ENCODE measurements at places on chromosomes 3 and 15. TPM values are rescaled to one million over a fixed set of nuclear protein-coding genes. Genes with fewer than 3 reads are reported as not detected.

The ZMAT3 gene
- 18.1 TPM for total RNA-seq

The C3orf18 gene
- total RNA-seq: 8.7 TPM

The INTS14 gene
- 22.7 TPM for total RNA-seq

The CD80 gene
- total RNA-seq: 24.2 TPM

The DLL4 gene
- not detected for total RNA-seq

The CISH gene
- 23.4 TPM for total RNA-seq

The POTEB gene
- total RNA-seq: not detected

The HGD gene
- 4.7 TPM for total RNA-seq

The BCHE gene
- total RNA-seq: not detected

The PROK2 gene
- 6.5 TPM for total RNA-seq

The TMCO5A gene
- total RNA-seq: not detected

The GABRB3 gene
- total RNA-seq: not detected

The ONECUT1 gene
- not detected for total RNA-seq

Data from CD4-positive, CD25-positive, alpha-beta regulatory T cell (primary cell).